ENCODE measurements at places on chromosomes 11 and 22.

DNA sequence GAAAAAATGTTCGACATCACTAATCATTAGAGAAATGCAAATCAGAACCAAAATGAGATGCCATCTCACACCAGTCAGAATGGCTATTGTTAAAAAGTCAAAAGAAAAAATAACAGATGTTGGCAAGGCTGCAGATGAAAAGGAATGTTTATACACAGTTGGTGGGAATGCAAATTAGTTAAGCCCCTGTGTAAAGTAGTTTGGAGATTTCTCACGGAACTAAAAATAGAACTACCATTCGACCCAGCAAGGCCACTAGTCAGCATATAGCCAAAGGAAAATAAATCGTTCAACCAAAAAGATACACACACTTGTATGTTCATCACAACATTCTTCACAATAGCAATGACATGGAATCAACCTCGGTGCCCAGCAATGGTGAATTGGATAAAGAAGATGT, 503.2 kb downstream of the OPCML start:
- DNase-seq, result no peak

GRCh38 chr11:68525930-68526329, 65.4 kb downstream of the PPP6R3 start:
- no peak for DNase-seq

GRCh38 chr22:42586381-42586780, 28.3 kb downstream of the POLDIP3 start:
- no peak for DNase-seq

GRCh38 chr11:36367806-36368680, 72.0 kb downstream of the PRR5L start:
- DNase-seq, result no peak

GRCh38 chr11:114172055-114172861, 112.7 kb downstream of the ZBTB16 start:
- DNase-seq, result no peak

DNA sequence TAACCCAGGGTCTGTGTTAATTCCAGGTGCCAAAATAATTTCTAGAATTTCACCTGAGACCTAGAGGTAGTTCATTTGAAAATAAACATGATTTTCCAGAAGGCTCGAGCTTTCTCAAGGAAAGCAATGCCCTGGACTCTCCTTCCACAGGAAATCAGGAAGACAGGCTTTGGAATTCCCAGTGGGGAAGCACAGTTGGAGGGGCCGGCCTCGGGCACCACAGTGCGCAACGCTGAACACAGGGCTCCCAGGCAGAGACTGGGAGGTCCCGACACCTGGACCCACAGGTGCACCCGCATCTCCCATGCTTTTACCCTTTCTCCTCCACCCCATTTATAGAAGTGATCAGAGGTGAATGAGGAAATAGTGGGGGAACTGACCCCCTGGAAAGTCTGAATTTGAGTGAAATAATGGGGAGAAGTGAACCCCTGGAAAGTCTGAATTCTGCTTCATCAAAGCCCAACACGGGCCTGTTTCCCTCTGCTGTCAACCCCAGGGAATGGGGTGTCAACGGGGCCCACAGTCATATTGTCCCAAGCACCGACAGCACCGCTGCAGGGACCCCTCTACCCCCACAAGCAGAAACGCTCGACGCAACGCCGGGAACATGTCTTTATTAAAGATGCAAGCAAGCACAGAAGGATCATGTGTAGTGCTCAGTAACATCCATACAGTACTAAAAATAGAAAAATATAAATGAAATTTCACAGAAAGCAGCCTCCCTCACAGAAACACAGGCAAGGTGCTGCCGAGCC, 12.0 kb upstream of the EFCAB6 start:
- DNase-seq, result no peak

- no peak for DNase-seq
Measured at GRCh38 chr22:23504516-23504915, 75.6 kb downstream of the IGLL1 start.

- no peak for DNase-seq
Measured at GRCh38 chr22:41732096-41732772, 32.9 kb downstream of the MEI1 start.

GRCh38 chr11:127632976-127633680, 632.6 kb upstream of the KIRREL3 start:
- DNase-seq, result no peak

- no peak for DNase-seq
Measured at GRCh38 chr11:126430581-126431335, 75.3 kb downstream of the ST3GAL4 start.

DNA sequence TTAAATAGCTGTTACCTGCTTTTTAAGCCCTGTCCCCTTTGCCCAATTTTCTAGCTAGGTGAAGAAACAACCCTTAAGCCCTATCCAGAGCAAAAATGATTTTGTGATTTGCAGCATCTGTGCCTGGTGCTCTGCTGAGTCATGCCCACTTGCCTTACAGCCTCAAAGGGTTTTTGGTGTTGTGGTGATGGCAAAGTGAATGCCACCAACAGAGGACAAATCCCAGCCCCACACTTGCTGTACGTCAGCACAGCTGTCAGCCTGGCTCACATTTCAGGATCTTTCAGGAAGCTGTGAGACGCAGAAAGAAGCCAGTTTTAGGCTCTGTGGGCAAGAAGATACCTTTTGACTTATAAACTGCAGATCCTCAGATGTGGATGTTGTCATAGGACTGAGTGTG, 401.7 kb downstream of the TENM4 start:
- no peak for DNase-seq

DNA sequence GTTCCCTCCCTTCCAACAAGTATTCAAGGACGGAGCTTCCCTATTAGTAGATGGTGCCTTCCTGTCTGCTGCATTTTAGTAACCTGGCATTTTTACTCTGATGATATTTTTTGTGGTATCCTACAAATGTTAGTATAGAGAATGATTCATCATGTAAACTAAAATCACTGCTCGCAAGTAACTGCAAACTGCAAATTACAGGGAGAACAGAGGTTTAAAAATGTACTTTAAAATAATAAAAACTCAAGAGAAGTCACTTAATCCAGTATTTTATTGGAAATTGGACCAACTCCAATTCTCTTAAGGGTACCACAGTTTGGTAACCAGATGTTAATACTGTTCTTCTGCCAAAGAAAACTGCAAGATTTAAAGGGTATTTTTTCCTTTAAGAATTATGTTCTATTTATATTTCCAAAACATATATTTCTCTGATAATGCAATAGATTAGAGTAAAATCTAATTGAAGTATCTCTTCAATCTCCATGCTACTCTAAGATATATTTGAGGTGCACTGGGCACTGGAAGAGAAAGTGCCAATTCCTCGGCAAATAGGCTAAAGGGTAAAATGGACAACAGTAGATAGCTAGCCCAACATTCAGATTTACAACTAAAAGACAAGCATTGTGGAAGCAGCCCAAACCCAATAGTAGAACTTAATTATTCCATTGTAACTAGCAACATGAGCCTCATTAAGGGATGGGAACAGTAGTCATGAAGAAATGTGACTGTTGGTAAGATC, 298.0 kb downstream of the TTC28 start:
- DNase-seq, result no peak

DNA sequence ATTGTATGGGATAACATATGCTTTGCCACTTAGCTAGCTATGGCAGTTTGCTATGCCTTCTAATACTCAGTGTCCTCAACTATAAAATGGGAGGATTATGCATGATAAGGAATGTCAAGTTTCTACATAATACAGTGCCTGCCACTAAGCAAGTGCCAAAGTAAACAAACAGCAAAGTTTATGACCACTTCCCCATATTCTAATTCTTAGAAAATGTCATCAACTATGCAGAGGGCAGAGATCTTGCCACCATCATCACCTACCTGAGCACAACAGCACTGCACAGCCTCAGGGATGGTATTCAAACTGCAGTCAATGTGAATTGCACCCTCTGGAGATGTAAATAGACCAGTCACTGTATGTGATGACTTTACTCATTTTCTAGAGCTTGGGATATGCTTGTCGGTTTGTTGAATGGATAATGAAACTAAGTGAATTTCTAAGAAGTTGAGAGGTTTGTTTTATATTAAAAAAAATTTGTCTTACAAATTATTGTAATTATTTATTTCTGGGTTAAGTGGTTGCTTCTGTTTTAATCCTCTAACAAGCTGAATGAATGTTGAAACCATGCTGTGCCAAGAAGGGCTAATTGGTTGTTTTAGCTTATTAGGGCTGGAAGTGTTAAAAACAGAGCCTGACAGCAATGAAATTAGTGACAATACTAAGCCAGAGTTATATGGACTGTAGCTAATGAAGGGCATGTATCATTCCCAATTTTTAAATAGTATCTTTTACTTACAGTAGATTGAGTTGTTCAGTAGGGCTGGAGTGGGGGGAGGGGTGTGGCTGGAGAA, 398.4 kb downstream of the CNTN5 start:
- DNase-seq, result no peak

DNA sequence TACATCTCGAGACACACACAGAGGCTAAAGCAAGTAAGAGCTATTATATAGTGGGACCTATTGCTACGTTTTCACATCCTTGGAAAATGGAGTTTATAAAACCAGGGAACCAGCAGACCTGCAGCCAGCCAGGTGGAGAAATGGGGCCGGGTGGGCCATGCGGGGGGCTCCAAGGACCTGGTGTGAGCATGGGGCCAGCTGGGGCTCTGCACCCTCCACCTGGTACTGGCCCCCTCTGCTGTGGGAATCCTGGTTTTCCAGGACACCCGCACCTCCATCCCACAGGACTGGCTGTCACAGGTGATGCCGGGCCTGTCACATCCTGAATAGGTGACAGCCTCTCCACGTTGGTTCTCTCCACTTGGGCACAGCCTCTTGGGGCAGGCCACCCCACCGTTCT, 11.3 kb downstream of the DHCR7 start:
- no peak for DNase-seq

- no peak for DNase-seq
Measured at GRCh38 chr11:65251476-65251875, 10.3 kb upstream of the POLA2 start.

DNA sequence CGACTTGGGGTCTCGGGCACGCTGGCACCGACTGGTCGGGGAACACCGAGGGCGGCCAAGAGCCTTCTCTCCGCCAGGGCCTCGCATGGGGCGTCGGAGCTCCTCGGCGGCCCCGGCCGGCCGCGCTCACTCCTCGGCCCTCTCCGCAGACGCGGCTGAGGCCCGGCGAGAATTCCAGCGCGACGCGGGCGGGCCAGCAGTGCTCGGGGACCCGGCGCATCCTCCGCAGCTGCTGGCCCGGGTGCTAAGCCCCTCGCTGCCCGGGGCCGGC, 5.6 kb downstream of the TBX1 start:
- DNase-seq, result peak; percentile 41

GRCh38 chr11:118791961-118792569, 1.1 kb upstream of the DDX6 start:
- peak; percentile 38 for DNase-seq

DNA sequence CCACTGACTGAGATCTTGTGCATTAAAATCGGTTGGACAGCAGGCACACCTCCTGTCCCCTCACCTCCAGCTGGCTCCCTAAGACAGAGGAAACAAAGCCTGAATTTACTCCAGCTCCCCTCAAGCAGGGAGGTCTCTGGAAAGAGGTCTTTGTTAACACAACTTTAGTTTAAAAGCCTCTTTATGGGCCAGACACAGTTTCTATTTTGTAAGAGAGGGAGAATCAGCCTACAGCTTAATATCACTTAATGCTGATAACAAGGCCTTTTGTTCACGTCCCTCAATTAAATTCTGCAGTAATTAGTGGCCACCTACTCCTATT, 36.3 kb downstream of the PLEKHA7 start:
- DNase-seq, result no peak

GRCh38 chr11:75981546-75981945, 166.5 kb downstream of the UVRAG start:
- DNase-seq, result no peak

DNA sequence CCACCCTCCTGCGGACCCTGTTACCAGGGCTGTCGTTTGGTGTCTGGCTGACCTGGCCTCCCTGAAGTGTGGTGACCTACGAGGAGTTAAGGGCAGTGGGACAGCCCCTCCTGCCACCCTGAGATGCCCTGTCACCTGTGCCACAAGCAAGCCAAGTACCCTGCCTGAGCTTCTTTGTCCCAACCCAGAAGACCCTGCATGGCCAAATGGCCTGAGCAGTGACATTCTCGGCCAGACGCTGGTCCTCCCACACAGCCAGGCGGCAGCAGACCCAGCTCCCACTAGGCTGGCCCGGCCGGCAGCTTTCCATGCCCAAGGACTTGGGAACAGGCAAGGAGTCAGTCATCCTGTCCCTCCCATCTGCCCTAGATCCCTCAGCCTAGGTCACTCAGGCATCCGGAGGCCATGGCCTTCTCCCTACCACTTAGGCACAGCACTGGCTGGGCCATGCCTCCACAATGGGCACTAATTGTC, 7.6 kb downstream of the ARVCF start:
- no peak for DNase-seq

DNA sequence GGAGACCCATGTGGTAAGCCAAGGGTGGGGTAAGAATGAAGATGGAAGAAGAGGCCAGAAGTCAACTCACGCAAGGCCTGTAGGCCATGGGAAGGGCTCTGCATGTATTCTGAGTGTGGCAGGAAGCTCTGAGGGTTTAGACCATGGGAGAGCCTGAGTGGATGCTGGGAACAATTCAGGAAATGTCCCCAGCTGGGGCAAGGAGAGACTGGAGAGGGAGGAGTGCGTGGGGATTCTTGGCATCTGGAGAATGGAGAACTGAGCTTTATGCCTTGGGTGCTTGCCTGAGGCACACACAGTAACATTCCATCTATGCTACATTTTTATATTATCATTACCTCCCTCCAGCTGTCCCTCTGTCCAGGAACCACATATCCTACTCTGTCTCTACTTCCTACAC, 50.4 kb upstream of the CD82 start:
- DNase-seq, result no peak

GRCh38 chr11:12901272-12901671, 107.8 kb upstream of the RASSF10 start:
- no peak for DNase-seq

DNA sequence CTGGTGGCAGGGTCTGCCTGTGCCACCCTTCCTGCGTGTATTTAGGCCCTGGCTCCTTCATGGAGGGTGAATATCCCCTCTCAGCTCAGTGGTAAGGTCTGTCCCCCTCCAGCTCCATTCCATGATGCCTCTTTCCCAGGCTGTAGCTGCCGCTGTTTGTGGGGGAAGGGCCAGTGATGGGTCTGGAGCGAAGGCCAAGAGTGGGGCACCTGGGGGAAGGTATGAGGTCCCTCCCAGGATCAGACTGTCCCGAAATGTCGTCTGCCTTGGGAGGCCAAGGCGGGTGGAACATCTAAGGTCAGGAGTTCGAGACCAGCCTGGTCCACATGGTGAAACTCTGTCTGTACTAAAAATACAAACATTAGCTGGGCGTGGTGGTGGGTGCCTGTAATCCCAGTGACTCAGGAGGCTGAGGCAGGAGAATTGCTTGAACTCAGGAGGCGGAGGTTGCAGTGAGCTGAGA, 1.1 kb downstream of the CD151 start:
- no peak for DNase-seq

DNA sequence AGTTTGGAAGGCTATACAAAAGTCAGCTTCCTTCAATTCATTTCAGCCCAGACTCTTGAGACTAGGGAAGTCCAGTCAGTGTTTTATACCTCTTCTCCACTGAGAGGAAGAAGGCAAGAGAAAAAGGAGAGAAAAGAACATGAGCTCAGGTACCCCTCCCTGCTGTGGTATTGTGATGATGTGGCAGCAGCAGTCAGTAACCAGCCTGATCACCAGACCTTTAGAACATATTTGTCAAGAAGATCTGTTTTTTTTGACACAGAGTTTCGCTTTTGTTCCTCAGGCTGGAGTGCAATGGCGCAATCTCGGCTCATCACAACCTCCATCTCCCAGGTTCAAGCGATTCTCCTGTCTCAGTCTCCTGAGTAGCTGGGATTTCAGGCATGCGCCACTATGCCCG, 21.2 kb upstream of the RPS13 start:
- DNase-seq, result no peak
